Activated naive CD8-positive, alpha-beta T cell treated with anti-CD3 and anti-CD28 coated beads, Interleukin-2, amount 50 U/mL, for 24 hours (primary cell): ENCODE measurements at places on chromosomes 4 and X.

- peaks cover 7% of the 10 kb centered on the region for H3K4me1 ChIP-seq
- no peaks in the 10 kb centered on the region for H3K36me3 ChIP-seq
- H3K4me3 ChIP-seq = no peak overlapping the region
- H3K27ac ChIP-seq = no peak overlapping the region
- no peak for DNase-seq
- H3K27me3 ChIP-seq = peaks cover 3% of the 10 kb centered on the region
Observed at GRCh38 chr4:26235500-26235899, 85.3 kb upstream of the RBPJ start.

GRCh38 chr4:87911252-87911774, 64.2 kb upstream of the SPP1 start:
- H3K27me3 ChIP-seq = peaks cover 8% of the 10 kb centered on the region
- no peak for DNase-seq
- H3K4me1 ChIP-seq = peaks cover 2% of the 10 kb centered on the region
- H3K4me3 ChIP-seq = no peak overlapping the region
- no peaks in the 10 kb centered on the region for H3K36me3 ChIP-seq
- H3K27ac ChIP-seq = no peak overlapping the region

GRCh38 chr4:20984576-20984836, 284.2 kb downstream of the PACRGL start:
- H3K4me3 ChIP-seq = no peak overlapping the region
- peaks cover 11% of the 10 kb centered on the region for H3K27me3 ChIP-seq
- H3K36me3 ChIP-seq = peaks cover 2% of the 10 kb centered on the region
- DNase-seq = no peak

- H3K27me3 ChIP-seq = no peaks in the 10 kb centered on the region
- H3K27ac ChIP-seq = peak within 1 kb of the TSS; percentile 46
- peak within 1 kb of the TSS; percentile 82 for H3K4me3 ChIP-seq
- peak; percentile 30 for DNase-seq
- peaks cover 41% of the 10 kb centered on the region for H3K4me1 ChIP-seq
- H3K36me3 ChIP-seq = peaks cover 4% of the 10 kb centered on the region
Observed at GRCh38 chrX:100928660-100929613, at the start of gene XKRX. TSS of gene XKRX (minus strand) at chrX:100928917. CDS start at chrX:100928304, 613 bp downstream.

DNA sequence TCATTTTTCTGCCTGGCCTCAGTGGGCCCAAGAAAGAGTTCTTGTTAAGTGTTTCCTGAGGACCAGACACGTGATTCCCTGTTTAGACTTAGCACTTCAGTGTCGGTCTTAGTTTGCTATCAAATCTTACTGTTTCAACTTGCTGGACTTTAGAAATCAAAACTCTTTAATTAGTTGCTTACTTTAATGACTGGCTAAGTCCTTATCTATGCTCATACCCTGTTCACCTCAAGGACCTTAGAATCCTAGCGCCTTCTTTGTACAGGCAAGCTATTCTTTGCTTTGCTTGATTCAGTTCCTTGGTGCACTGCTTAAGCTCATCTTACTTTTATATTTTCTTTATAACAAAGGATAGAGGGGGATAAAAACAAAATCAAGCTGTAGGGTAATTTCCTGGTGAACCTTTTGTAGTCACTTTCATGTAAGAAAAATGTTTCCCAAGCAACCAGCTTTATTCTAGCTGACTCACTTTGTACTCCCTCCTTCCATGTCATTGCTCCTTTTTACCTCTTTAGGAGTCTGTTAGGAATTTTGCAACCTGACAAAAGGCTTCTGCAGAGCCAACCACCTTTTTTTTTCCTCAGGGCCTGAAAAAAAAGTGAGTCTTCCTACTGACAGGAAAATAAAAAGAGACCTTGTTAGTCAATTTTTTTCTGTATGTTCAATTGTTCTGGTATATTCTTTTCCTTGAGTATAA, 14.7 kb downstream of the WDR44 start:
- no peak for DNase-seq
- no peak overlapping the region for H3K4me3 ChIP-seq

- H3K4me3 ChIP-seq = no peak overlapping the region
- no peak for DNase-seq
- H3K36me3 ChIP-seq = no peaks in the 10 kb centered on the region
- H3K27ac ChIP-seq = no peak overlapping the region
- no peaks in the 10 kb centered on the region for H3K27me3 ChIP-seq
Observed at GRCh38 chr4:114791976-114792375, 193.4 kb downstream of the UGT8 start.

DNA sequence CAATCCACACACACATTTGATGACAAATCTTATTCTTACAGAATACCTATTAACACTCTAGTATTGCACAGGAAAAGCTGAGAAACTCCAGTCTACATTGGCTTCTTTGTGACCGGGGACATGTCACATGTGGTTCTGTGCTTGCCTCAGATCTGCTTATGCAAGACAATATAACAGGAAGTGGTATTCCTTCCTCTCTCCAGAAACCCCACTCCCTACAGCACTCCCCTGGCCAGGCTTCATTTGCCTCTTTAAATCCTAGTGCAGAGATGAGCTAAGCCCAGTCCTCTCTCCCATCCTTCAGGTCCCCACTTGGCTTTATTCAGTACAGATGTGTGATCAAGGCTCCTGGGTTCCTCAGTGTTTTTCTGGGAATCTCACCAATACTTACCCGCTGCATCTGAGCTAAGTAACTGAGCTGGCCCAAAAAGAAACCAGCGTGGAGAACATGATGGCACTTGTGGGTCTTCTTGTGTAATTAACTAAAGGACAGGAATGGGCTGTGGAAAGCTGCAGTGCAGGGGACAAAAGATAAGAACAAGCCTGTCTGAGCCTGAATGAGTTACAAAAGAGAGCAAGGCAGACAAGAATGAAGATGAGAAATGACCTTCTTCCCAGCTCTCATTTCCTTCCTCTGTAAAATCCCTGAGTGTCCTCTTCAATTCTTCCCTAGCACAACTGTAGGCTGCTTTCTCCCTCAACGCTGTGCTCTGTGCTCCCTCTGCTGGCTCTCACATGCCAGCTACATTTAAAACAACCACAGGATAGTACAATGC, 105.6 kb downstream of the HNRNPD start:
- H3K27ac ChIP-seq = no peak overlapping the region
- peaks cover 9% of the 10 kb centered on the region for H3K4me1 ChIP-seq
- peak; percentile 27 for DNase-seq
- H3K27me3 ChIP-seq = peaks cover 3% of the 10 kb centered on the region

DNA sequence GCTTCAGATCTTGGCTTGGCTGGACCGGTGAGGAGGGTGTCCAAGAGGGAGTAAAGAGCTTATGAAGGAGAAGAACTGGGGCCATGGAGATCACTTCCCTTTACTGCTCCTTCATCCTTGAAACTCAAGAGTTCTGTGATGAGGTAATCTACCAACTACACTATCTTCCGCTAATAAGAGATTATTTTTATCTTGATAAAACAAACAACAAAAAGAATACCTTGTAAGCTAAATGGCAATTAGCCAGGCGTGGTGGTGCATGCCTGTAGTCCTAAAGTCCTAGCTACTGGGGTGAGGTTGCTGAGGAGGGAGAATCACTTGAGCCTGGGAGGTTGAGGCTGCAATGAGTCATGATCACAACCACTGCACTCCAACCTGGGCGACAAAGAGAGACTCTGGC, 47.4 kb downstream of the HAUS3 start:
- peaks cover 3% of the 10 kb centered on the region for H3K36me3 ChIP-seq
- H3K4me1 ChIP-seq = no peaks in the 10 kb centered on the region
- no peak overlapping the region for H3K27ac ChIP-seq
- no peak for DNase-seq
- no peaks in the 10 kb centered on the region for H3K27me3 ChIP-seq

GRCh38 chr4:94517492-94517891, 65.8 kb downstream of the PDLIM5 start:
- no peaks in the 10 kb centered on the region for H3K27me3 ChIP-seq
- DNase-seq = no peak
- no peaks in the 10 kb centered on the region for H3K36me3 ChIP-seq
- H3K4me3 ChIP-seq = no peak overlapping the region
- peaks cover 12% of the 10 kb centered on the region for H3K4me1 ChIP-seq
- no peak overlapping the region for H3K27ac ChIP-seq

GRCh38 chr4:43163101-43163792, 270.7 kb downstream of the GRXCR1 start:
- H3K4me1 ChIP-seq = no peaks in the 10 kb centered on the region
- no peak overlapping the region for H3K27ac ChIP-seq

- no peaks in the 10 kb centered on the region for H3K4me1 ChIP-seq
- H3K27me3 ChIP-seq = no peaks in the 10 kb centered on the region
- no peak for DNase-seq
- no peak overlapping the region for H3K27ac ChIP-seq
Observed at GRCh38 chr4:101669138-101669831, 121.2 kb upstream of the BANK1 start.

DNA sequence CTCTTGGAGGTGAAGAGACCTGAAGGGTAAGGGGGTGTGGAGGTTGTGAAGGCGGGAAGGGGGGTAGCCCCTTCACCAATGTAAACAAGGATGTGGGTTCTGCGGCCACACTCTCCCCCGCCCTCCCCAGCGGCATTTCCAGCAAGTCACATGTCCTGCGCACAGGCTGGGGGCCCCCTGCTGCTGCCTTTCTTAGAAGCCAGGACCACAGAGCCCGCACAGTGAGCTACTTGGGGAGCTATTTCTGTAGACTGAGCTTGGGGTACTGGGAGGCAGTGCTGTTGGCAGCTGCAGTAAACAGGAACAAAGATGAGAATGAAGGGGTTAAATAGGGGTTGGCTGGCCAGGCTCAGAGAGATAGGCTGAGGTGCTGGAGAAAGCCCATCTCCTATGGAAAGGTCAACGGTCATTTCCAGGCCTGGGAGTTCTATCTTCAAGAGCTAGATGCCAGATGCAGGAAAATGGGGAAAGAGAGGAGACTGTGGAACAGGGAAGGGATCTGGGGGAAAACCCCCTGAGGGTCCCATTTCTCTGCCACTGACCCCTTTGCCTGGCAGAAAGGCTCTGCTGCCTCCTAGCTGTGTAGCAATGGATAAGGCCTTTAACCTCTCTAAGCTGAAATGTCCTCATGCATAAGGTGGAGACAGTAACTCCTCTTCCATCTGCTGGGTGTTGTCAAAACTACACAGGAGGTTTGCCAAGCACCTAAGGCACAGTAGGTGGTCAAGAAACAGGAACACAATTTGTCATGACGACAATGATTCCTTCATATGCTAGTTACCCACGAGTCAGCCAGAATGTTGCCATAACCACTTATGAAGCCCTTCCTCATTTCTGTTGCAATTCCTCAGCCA, 18.5 kb upstream of the PIM2 start:
- DNase-seq = peak; percentile 86
- peaks cover 36% of the 10 kb centered on the region for H3K36me3 ChIP-seq
- no peaks in the 10 kb centered on the region for H3K27me3 ChIP-seq
- peak overlapping the region; percentile 74 for H3K4me3 ChIP-seq

DNA sequence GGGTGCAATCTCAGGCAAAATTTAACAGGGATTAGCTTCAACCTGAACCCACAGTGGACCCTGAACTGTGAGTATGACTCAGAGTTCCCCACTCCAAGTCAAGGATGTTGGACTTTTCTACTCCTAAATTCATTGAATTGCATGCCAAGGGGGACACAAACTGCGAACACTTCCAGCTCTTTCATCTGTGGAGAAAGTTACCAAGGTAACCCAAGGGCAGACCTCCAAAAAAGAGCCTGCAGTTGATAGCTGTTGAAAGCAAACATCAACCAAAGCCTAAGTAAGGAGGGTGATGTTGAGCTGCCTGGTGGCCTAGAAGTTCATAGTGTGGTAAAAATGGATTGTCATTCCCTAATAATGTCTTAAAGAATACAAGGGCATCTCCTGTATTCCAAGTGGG, 1242.9 kb downstream of the C4orf33 start:
- no peak for DNase-seq
- no peaks in the 10 kb centered on the region for H3K36me3 ChIP-seq
- no peaks in the 10 kb centered on the region for H3K27me3 ChIP-seq
- H3K27ac ChIP-seq = no peak overlapping the region
- no peaks in the 10 kb centered on the region for H3K4me1 ChIP-seq

DNA sequence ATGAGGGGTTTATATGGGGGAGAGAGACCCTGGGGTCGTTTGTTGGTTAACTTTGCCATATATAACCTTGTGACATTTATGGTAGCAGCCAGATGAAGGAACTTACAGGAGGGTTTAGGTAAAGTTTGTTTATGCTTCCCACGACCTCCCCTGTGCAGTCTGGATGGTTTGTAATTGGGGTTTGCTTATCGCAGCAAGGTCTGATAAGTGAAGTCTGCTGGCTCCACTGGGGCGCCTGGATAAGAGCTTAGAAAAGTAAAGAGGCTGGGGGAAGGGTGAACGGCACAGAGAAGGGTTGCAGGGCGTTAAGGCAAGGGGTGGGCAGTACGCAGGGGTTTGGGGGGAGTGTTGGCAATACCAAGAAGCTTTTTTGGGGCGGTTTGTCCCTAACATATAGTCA, 98.7 kb downstream of the KDM6A start:
- peaks cover 30% of the 10 kb centered on the region for H3K4me1 ChIP-seq
- H3K4me3 ChIP-seq = no peak overlapping the region
- no peak overlapping the region for H3K27ac ChIP-seq
- no peaks in the 10 kb centered on the region for H3K27me3 ChIP-seq
- H3K36me3 ChIP-seq = peaks cover 39% of the 10 kb centered on the region
- DNase-seq = no peak

DNA sequence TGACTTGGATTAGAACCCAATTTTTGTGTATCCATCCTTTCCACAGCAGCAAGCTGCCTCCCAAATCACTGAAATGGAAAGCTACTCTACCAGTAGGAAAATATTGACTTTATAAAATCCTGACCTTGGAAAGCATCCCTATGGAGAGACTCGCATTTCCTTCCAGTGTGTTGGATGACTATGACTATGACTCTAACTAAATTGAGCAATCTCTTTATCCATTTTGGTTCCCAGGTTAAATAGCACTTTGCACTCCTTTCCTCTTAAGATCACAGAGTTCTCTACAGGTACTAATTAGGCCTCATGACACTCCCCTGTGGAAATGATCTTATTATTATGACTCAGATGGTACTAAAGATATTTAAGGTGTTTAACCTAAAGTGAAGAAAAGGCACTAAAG, 431.8 kb downstream of the PPARGC1A start:
- H3K27me3 ChIP-seq = no peaks in the 10 kb centered on the region
- no peak overlapping the region for H3K4me3 ChIP-seq
- no peak for DNase-seq
- no peaks in the 10 kb centered on the region for H3K4me1 ChIP-seq

GRCh38 chrX:120769576-120770341, 105.9 kb downstream of the CT47B1 start:
- H3K36me3 ChIP-seq = no peaks in the 10 kb centered on the region
- H3K4me1 ChIP-seq = no peaks in the 10 kb centered on the region
- DNase-seq = no peak
- H3K4me3 ChIP-seq = no peak overlapping the region
- H3K27me3 ChIP-seq = no peaks in the 10 kb centered on the region

- no peaks in the 10 kb centered on the region for H3K27me3 ChIP-seq
- peaks cover 24% of the 10 kb centered on the region for H3K4me1 ChIP-seq
- H3K4me3 ChIP-seq = no peak overlapping the region
- H3K27ac ChIP-seq = peak overlapping the region; percentile 64
- peak; percentile 18 for DNase-seq
Observed at GRCh38 chrX:45515262-45516215, 314.9 kb upstream of the DIPK2B start.
